SJSA1 (cell line): ENCODE measurements at places on chromosomes 6 and 20. TPM values are rescaled to one million over a fixed set of nuclear protein-coding genes. Genes with fewer than 3 reads are reported as not detected.

ASCC3 gene
- total RNA-seq = 47.2 and 61.8 TPM in 2 replicates

DNA sequence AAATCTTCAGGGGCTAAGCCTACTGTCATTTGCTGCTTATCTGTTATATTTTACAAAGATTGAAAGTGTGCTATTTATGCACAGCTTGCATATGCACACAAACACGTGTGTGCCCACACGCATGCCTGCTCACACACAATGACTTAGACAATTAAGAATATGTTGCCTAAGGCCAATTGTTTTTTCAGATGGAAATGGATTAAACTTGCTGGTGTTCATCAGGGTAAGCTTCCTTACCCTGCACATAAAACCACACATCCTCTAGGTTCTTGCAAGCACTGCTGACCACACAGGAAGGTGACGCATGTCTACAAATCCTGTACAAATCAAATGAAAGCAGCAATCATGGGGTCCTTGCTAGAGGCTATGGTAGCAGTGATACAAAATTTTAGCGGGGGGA is 58.4 kb downstream of the GJA10 start:
- peak; percentile 79 for DNase-seq

GRCh38 chr6:39312912-39313525 is 1.2 kb downstream of the KCNK17 start:
- DNase-seq = no peak

- DNase-seq = no peak
Observed at GRCh38 chr6:40568062-40568708, 19.0 kb downstream of the LRFN2 start.

ANKRD6 gene
- total RNA-seq = 1.1 TPM in 1 of 2 replicates, not detected in the other

BFSP1 gene
- total RNA-seq = 8.0 and 9.4 TPM in 2 replicates

- no peak for DNase-seq
Observed at GRCh38 chr20:49909499-49910339, 5.6 kb downstream of the SPATA2 start.
